Small intestine (tissue), 16 donors: ENCODE measurements at places on chromosomes 7 and 10.

DNA sequence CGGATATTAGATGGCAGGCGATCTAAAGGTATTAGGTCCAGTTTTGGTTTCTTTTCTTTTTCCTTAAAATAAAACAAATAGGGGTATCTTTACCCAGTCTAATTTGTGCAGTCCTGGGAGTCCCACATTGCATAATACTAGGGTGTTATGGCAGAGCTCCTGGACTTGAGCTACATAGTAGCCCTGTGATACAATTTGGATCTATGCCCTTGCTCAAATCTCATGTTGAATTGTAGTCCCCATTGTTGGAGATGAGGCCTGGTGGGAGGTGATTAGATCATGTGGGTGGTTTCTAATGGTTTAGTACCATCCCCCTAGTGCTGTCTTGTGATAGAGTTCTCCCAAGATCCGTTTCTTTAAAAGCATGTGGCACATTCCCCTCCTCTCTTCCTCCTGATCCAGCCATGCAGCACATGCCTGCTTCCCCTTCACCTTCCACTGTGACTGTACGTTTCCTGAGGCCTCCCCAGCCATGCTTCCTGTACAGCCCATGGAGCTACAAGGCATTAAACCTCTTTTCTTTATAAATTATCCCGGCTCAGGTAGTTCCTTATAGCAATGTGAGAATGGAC is 141.9 kb downstream of the RPS24 start:
- no peak for DNase-seq

DNA sequence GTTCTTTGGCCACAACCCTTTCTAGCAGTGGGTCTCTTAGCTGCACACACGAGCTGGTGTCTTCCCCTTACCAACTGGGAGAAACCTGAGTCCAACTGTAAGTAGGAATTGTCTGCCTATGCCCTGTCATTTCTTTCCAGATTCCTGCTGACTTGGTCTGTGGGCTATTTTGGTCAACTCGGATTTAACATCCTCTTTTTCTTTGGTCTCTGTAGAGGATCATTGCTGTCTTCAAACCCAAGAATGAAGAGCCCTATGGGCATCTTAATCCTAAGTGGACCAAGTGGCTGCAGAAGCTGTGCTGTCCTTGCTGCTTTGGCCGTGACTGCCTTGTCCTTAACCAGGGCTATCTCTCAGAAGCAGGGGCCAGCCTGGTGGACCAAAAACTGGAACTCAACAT is 10.3 kb downstream of the PI4K2A start:
- no peak for DNase-seq

DNA sequence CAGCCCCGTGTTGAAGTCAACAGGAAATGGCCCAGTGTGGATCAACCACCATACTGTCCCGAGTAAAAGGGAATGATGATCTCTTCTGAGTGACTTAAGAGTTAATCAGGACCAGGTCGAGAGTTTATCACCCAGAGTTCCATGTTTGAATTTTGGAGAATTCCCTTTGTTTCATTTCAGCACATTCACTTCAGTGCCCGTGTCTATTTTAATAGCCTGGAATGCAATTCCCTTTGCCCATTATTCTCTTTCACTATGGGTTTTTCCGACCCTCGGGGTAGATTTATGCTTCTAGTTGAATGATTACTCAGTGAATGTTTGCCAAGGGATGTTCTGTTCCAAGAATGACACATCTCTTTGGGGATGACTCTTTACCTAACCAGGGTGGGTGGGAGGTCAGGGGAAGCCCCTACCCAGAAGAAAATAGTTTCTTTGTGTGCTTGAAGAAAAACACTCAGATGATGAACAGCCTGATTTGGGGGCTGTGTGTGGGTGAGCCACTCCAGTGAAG is 594.9 kb downstream of the INHBA start:
- DNase-seq: no peak

DNA sequence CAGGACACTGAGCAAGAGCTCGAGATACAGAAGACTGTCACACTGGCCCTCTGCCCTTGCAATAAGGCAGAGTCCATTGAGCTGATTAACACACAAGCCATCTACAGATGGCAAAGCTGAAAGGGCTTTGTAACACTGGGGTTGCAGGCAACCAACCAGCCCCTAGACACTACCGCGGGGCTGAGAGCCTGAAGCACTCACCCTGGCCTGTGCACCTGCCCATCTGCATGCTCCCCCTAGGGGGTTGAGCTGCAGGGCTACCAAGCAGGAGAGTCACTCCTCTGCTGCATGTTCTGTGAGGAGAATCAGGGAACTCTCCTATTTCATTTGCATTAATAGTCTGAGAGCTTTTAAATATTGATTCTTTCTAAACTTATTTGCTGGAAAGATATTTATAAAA is 128.1 kb upstream of the VIPR2 start:
- DNase-seq: no peak

GRCh38 chr7:36277249-36277542 is 112.5 kb upstream of the ANLN start:
- DNase-seq: no peak

- peak; percentile 82 for DNase-seq
These were observed 47.7 kb upstream of the NRP1 start for GRCh38 chr10:33382216-33382600.
